ENCODE measurements at places on chromosomes 12 and 14. TPM values are rescaled to one million over a fixed set of nuclear protein-coding genes. Genes with fewer than 3 reads are reported as not detected.

- H3K4me3 ChIP-seq, result no peak overlapping the region
- H3K36me3 ChIP-seq, result no peaks in the 10 kb centered on the region
- no peaks in the 10 kb centered on the region for H3K27me3 ChIP-seq
- H3K27ac ChIP-seq, result no peak overlapping the region
- no peaks in the 10 kb centered on the region for H3K4me1 ChIP-seq
Observed at GRCh38 chr12:21992823-21993222, 51.6 kb upstream of the ABCC9 start.

The LRTM2 gene
- not detected for total RNA-seq

- no peaks in the 10 kb centered on the region for H3K27me3 ChIP-seq
- H3K36me3 ChIP-seq, result no peaks in the 10 kb centered on the region
- H3K4me1 ChIP-seq, result no peaks in the 10 kb centered on the region
- no peak overlapping the region for H3K4me3 ChIP-seq
Observed at GRCh38 chr14:64326502-64326901, 32.3 kb upstream of the ESR2 start.

The ADAM21 gene
- total RNA-seq, result 0.11 TPM

DNA sequence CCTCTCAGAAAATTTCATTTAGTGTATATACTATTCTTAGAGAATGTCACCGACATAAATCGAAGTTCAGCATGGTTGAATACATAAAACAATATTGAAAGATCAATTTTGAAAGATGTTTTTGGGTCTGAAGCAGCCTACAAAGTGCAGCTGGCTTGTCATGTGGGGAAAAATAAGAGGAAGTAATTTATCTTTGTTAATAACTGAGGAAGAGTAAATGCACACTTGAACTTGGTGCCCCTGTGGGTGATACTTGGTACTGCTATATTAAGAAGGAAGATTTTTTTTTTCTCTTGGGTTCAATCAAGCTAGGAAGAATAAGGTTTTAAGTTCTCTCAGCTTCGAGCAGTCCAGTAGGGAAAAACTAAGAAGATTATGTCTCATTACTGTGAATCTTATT is 661.3 kb downstream of the RPL10L start:
- H3K27ac ChIP-seq, result no peak overlapping the region
- no peaks in the 10 kb centered on the region for H3K27me3 ChIP-seq
- H3K4me1 ChIP-seq, result no peaks in the 10 kb centered on the region
- H3K36me3 ChIP-seq, result no peaks in the 10 kb centered on the region

The HOXC10 gene
- not detected for total RNA-seq

The SCYL2 gene
- total RNA-seq, result 11.6 TPM

Measured in ascending aorta (tissue), 2 donors.